ENCODE measurements at places on chromosomes 6 and 20. TPM values are rescaled to one million over a fixed set of nuclear protein-coding genes. Genes with fewer than 3 reads are reported as not detected.

DNA sequence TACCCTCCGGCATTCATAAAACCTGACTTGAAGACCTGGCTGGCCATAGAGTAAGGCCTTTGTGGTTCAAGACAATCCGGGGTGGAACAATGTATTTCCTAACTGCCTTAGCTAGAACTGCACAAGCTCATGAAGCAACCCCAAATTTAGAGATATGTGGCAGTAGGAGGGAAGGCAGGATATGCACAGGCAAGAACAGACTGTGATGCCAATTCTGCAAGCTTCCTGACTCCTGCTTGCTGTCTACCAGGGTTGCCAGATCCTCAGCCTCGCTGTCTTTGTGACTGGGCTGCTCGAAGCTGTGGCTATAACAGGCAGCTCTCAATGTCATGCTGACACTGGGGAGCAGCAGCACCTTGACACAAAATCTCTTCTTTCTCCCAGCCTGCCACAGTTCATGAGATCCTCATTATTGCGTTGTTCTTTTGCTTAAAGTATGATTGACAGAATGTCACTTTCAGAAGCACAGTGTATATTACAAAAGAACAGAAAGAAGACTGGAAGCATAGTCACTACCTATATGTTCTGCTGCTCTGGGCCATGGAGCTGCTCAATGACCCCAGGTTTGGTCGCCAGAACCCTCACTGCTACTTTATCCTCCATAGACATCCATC lies 18.3 kb upstream of the SHLD1 start:
- no peak for DNase-seq

GRCh38 chr20:4661191-4661590 lies 60.5 kb upstream of the PRND start:
- DNase-seq, result no peak

GRCh38 chr6:165804331-165805066 lies 141.5 kb upstream of the PDE10A start:
- DNase-seq, result no peak

TTK gene
- 0.24 TPM for total RNA-seq

DNA sequence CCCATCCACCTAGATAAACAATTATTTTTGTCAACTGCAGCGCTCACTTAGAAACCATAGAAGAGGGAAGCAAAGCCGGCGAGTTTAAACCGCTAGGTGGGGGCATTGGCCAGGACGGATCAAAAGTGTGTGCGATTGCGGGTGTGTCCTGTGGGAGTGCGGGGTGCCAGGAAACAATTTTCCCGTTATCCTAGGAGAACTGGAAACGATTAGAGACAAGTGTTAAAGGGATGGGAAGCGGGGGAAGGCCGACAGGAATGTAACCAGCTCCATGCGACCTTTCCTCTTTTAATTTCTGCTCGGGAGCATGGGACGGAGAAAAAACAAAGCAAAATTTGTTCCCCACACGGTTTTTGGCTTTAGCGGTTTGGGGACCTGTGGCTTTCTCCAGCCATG lies 2.8 kb upstream of the HTR1B start:
- DNase-seq, result no peak

CDSN gene
- not detected for total RNA-seq

GRCh38 chr6:108662702-108663101 lies 102.0 kb downstream of the FOXO3 start:
- DNase-seq, result no peak

- no peak for DNase-seq
Measured at GRCh38 chr6:111031151-111031550, 49.3 kb downstream of the RPF2 start.

DNA sequence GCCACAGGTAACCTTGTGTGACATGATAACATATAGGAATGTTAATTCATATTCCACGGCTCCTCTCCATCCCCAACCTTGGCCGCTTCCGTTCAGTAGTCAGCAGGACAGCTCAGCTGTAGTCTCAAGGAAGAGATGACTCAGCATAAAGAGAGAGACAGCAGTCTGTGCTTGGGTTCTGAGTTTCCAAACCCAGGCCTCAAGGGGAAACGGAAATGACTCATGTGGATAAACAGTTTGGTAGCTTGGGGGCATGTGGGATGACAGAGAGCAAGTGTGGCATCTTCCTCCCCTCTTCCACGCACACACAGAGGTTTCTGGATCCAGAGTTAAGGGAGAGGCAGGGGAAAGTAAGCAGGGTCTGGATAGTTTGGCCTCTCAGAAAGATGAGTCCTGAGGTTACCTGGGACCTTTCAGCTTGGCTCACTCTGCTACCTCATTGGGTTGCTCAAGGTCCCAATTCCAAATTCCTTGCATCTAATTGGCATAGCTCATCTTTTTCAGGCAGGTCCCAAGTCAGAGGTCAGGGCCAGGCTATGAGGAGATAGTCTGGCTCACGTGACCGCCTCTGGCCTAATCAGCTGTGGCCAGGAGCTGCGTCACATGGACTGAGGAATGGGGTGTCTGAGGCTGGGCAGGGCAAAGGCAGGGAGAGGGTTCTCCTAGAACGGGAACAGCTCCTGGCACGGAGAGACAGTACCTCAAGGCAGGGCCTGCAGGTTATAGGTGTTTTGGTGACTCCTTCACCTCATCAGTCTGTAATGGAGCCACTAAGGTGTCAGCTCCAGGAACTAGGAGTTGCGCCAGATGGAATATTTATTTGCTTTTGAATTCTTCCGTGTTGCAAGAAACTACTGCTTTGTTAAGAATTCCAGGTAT lies 36.5 kb upstream of the MLN start:
- no peak for DNase-seq

PRKN gene
- 7.9 TPM for total RNA-seq

- no peak for DNase-seq
Measured at GRCh38 chr6:142635130-142635529, 309.8 kb downstream of the HIVEP2 start.

DNA sequence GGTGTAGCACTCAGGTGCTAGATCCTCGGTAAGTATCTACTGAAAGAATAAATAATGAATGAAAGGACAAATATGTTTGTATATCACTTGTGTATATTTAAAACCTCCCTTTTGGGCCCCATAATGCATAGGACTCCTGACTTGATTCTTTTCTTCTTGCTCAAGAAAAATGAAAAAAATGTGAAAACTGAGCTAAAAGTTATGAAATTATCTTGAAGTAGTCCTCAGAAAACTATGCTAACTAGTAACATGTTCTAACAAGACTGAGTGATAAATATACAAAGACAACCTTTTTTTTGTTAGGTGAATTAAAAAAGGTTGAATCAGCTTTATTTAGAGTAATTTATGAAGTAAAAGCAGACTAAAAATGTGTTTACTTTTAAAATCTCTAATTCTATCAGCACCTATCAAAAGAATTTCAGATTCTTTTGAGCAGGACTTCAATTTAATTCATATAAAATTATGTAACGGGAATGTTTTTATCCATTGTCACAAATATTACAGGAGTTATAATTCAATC lies 247.8 kb upstream of the JAG1 start:
- no peak for DNase-seq

DNA sequence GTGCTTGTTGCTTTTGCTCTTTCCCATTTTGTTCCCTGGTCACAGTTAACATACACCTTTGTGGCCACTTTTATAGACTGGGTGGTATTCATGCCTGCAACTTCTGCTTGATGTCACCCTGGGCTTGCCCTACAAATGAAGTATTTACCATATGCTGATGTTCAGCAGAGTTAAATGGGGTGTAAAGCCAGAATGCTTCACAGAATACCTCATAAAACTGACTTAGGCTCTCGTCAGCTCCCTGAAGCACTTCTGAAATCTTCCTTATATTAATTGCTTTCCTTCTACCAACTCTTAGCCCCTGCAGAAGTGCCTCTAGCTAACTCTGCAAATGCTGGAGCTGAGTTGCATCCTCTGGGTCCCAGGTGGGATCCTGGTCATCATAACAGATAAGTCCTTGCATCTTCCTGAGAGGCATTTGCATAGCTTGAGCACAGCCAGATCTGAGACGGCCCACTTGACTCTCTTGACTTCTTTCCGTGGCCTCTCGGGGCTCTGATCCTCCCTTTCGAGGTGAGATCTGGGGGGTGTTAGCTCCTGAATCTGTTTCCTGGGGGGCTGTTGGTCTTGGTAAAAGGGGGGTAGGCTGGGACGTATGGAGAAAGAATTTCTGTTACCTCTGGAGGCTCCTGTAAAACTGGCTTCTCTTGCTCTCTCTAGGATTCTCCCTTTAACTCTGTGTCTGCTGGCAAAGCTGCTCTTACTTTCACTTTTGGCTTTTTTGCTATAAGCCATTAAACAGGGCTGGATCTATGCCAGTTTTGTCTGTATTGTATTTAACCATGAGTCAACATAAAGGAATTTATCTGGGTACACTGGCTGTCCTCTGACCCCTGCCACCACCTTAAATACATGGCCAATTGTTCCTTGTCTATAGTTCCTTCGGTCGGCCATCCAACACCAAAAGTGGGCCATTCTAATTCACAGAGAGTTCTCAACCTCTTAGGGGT lies 223.0 kb upstream of the SYNCRIP start:
- no peak for DNase-seq

DNA sequence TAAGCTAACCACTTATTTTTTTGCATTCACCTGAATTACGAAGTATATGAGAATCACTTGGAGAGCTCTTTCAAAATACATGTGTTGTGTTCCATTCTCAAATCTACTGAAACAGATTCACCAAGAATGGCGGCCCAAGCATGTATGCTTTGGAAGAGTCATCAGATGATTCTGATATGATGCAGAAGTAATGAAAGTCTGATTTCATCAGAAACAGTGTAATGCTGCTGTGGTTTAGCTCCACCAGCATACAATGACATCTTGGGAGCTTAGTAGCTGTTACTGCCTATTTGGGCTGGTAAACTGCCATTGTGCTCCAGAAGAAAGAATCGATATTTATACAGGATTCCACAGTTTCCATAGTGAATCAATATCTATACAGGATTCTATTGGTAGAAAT lies 52.9 kb downstream of the UBR2 start:
- DNase-seq, result no peak

GRCh38 chr6:21084656-21085055 lies 508.9 kb upstream of the SOX4 start:
- DNase-seq, result no peak

DNA sequence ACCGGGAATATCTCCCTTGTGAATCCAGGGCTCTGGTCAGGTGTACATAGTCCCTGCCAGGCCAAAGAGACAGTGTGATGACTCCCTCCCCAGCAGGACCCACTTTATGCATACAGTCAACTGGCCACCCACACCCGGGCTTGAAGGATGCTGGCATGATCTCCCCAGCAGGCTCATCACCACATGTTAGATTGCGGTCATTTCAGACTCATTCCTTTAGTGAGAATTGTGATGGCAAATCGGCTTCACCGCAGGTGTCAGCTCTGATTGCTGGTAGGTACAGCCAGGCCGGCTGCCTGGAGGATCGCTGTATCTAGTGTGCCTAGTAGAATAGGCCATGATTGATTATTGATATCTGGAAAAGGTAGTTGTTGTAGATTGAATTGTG lies 24.5 kb downstream of the CD83 start:
- no peak for DNase-seq

DNA sequence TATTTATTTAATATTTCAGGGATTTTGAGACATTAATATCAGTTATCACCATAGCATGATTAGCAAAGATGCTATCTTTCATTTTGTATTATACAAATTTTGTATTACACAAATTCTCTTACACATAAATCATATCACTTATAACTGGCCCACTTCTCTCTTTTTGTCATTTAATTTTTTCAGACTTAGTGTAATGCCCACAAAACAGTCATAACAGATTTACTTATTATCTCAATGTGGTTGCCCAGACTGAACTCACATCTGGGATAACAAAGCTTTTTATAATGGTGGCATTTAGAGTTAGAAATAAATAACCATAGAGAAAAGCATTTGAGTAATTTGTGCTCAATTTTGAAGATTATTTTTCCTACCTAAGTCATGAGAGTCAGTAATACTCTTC lies 148.3 kb downstream of the TFAP2B start:
- no peak for DNase-seq

- DNase-seq, result no peak
Measured at GRCh38 chr6:149513915-149514314, 29.1 kb upstream of the ZC3H12D start.

- DNase-seq, result peak; percentile 45
Measured at GRCh38 chr20:51482836-51483473, 59.6 kb downstream of the NFATC2 start.

GRCh38 chr6:8225113-8225512 lies 122.8 kb upstream of the EEF1E1 start:
- DNase-seq, result no peak

- DNase-seq, result no peak
Measured at GRCh38 chr6:43178150-43178549, 3.8 kb upstream of the CUL9 start.

ANGPT4 gene
- 1.1 TPM for total RNA-seq

GRCh38 chr20:19540392-19540791 lies 217.7 kb upstream of the RIN2 start:
- no peak for DNase-seq

DNA sequence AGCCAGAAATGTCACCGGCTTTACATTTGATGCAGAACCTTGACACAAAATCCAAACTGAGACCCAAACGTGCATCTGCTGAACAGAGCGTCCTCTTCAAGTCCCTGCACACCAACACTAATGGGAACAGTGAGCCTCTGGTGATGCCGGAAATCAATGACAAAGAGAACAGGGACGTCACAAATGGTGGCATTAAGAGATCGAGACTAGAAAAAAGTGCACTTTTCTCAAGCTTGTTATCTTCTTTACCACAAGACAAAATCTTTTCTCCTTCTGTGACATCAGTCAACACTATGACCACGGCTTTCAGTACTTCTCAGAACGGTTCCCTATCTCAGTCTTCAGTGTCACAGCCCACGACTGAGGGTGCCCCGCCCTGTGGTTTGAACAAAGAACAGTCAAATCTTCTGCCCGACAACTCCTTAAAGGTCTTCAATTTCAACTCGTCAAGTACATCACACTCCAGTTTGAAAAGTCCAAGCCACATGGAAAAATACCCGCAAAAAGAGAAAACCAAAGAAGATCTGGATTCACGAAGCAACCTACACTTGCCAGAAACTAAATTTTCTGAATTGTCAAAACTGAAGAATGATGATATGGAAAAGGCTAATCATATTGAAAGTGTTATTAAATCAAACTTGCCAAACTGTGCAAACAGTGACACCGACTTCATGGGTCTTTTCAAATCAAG lies 108.4 kb downstream of the RTN4IP1 start:
- DNase-seq, result no peak

DNA sequence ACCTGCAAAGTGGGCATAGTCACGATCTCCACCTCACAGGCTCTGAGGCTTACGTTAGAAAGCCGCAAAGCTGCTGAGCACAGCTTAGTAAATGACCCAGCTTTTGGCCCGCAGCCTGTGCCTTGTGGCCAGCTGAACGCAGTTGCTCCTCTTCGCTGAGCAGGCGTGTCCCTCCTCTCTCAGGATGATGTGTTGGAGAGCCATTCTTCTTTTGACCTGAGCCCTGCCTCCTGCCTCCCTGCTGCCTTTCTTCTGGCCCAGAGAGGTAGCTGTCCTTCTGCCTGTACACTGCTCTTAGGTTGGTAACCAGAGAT lies 47.6 kb upstream of the MYL9 start:
- peak; percentile 92 for DNase-seq

DNA sequence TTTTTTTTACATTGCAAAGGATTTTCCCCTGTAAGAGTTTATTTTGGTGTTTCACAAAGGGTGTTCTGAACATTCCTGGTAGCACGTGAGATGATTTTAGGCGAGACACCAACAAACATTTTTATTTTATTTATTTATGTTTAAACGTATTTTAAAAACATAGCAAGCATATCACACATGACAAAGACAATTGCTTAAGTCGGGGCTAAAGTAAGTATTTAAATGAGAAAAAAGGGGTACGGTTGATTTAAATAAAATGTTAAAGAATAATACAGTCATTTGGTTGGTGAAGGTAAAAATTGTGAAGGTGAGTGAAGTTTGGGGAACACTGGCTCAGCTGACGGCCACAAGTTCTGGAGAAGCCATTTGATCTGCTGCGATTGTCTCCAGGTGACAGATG lies 129.7 kb downstream of the BMP7 start:
- DNase-seq, result no peak

KIF25 gene
- total RNA-seq, result not detected

MARCKS gene
- 69.2 TPM for total RNA-seq

All from posterior vena cava (tissue), 2 donors.